ENCODE measurements at places on chromosomes 16 and 17. TPM values are rescaled to one million over a fixed set of nuclear protein-coding genes. Genes with fewer than 3 reads are reported as not detected.

- no peak for DNase-seq
These were observed 184.7 kb downstream of the COPRS start for GRCh38 chr17:31674305-31674704.

DNA sequence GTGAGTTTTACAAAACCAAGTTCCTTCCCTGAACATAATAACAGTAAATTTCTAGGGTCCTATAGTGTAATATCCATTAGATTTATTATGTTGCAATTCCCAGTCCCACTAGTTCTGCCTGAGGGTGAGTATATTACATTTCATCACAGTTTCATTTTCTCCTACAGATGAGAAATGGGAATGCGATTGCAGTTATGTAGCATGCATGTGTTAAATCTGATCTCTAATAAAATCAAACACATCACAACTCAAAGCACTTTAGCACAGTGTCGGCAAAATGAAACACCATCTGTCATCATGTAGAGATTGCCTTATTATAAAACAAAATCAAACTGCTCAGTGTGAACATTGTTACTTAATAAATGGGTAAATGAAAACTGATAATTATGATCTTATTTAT lies 180.5 kb upstream of the TOX3 start:
- no peak for DNase-seq

DNA sequence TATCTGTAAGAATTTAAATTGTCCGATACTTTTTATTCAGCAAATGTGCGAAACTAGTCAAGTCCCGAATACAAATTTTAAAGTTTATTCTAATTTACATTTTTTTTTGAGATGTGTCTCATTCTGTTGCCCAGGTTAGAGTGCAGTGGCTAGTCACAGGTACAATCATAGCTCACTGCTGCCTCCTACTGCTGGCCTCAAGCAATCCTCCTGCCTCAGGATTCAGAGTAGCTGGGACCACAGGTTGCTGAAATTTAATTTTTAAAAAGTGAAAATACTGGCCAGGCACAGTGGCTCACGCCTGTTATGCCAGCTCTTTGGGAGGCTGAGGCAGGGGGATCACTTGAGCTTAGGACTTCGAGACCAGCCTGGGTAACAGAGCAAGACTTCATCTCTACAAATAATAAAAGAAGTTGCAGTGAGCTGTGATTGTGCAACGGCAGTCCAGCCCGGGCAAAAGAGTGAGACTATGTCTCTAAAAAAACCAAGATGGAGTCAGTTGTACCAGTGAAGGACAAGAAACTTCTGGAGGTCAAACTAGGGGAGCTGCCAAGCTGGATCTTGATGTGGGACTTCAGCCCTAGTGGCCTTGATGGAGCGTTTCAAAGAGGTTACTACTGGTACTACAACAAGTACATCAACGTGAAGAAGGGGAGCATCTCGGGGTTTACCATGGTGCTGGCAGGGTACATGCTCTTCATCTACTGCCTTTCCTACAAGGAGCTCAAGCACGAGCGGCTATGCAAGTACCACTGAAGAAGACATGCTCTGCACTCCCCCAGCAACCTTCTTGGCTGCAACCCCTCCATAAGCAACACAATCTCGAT lies 5.6 kb downstream of the POLG2 start:
- DNase-seq = no peak

DNA sequence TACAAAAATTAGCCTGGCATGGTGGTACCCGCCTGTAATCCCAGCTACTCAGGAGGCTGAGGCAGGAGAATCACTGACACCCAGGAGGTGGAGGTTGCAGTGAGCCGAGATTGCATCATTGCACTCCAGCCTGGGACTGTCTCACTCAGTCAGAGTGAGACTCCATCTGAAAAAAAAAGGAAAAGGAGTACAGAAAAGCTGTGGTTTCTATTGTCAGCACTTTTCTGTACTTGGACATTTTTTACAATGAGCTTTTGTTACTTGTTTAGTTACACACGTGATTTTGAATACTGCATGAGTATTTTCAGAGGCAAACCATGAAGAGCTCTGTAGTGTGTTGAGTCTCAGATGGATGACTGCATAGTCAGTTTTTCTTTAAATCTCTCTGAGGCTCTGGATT lies 26.3 kb downstream of the ZC3H18 start:
- no peak for DNase-seq

GRCh38 chr17:78873519-78874340 lies 29.3 kb downstream of the CEP295NL start:
- DNase-seq = no peak

DNA sequence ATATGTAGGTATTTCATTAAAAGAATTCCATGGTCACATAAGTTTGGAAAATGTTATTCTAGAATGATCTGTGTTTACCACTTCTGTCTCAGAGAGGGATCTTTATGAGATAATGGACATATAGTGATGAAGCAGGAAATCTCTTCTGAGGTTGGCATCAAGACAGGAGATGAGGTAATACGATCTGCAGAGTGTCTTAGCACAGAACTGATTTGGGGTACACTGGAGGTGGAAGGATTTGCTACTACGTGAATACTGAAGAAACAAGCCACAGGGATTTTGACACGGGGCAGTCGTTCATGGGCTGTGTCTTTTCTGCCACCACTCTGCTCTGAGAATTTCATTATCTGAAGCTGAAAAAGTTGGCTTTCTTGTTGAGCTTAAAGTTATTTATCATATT lies 5.5 kb downstream of the CBFB start:
- no peak for DNase-seq

DNA sequence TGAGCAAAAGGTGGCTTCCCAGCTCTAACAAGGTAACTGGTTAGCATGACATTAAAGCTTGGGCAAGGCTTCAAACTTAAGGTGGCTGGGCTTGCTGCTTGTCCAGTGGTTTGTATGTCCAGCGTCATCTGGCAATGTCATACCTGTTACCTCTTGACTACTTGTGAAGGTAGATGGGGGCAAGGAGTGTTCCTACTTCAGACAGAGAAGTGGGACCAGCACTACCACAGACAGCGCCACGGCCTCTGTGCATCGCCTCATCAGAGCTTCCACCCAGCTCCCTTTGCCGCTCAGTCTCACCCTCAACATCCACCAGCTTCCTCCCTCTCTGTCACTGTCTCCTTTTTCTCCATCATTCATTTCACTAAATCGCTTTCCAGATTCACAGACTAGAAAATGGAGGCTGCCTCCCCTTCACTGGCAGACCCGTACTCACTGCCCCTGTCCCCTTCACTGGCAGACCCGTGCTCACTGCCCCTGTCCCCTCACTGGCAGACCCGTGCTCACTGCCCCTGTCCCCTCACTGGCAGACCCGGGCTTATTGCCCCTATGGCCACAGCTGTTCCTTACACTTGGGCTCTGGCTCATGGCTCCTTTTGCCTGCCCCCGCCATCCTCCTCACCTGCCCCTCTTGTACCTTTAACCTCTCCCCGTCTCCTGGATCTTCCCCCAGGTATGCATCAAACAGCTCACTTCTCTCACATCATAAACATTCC lies 14.8 kb downstream of the CYB5D2 start:
- DNase-seq = no peak

DNA sequence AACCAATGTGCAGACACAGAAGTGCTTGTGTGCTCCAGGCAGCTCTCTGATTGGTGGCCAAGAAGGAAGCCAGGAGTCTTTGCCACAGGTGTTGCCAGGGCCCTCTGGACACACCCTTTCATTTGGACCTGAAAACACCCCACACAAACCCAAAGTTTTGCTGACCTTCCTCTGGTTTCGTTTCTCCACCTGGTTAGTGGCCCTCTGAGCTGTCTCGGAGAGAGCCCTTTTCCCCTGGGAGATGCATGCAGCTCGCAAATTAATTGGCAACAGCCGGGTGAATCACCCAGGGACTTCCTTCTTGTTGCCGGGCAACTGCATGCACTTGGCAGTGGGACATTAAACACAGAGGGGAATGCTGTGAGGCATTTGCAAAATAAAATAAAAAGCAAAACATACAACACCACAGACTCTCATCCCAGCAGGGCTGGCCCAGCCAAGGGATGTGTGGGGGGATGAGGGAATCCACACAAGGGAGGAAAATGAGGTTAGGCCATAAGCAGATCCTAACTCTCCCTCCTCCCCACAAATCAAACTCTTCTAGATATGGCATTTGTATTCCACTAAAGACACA lies 286.6 kb downstream of the SOX9 start:
- DNase-seq = peak; percentile 93

DNA sequence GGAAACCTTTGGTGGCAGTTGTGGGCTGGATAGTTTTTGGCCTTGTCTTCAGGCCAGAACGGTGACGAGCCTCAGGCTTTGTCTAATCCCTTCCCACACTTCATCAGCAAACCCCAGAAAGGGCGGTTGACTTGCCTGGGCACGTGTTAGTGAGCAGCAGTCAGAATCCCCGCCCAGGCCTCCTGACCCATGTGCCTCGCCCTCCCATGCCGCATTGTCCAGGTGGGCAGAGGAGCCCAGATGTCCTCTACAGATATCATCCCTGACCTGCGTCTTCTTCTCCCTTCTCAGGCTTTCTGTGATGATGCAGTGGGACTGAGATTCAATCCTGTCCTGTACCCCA lies 82.5 kb downstream of the OR1D5 start:
- DNase-seq = no peak

GRCh38 chr17:48055531-48056245 lies 7.5 kb downstream of the NFE2L1 start:
- peak; percentile 78 for DNase-seq

DNA sequence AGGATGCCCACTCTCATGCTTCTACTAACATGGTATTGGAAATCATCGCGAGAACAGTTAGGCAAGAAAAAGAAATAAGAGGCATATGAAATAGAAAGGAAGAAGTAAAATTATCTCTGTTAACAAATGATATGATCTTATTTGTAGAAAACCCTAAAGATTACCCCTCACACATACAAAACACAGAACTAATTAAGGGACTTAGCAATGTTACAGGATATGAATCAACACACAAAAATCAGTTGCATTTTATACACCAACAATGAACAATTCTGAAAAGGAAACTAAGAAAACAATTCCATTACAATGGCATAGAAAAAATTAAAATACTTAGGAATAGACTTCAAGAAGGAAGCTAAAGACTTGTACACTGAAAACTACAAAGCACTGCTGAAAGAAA lies 2.7 kb upstream of the CAPNS2 start:
- DNase-seq = no peak

DNA sequence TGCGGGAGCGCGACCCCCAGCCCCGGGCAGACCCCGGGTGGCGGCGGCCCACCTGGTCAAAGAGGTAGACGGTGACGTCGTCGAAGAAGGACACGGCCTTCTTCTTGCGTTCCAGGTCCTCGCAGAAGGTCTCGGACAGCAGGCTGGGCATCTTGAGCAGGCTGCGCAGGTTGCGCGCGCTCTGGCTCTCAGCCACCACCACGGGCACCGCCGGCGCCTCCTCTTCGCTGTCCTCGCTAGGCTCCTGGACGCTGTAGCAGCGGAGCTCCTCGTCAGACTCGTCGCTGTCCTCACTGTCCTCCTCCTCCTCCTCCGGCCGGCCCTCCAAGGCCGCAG lies 45.2 kb upstream of the PVALEF start:
- DNase-seq = no peak

GRCh38 chr17:64115043-64115698 lies 14.8 kb downstream of the ERN1 start:
- DNase-seq = no peak

DNA sequence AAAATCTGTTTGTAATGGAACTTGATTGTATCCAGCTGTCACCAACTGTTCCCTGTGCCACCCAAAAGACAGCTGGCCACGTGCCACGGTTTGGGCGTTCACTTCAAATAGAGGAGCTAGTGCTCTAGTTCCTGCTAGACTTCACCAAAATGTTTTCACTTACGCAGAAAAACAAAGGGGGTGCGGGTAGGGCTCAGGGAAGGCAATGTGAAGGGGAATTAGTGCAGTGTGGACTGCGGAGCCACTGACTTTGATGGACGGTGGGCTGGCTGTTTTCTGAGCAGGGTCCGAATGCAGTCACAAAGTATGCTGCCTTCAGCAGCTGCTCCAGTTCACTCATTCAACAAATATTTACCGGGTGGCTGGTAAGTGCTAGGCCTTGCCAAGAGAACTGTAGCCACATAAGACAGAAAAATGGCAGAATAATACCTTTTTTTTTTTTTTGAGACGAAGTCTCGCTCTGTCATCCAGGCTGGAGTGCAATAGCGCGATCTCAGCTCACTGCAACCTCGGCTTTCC lies 7.6 kb upstream of the CYTH1 start:
- DNase-seq = no peak

GRCh38 chr16:24753000-24753399 lies 23.5 kb downstream of the TNRC6A start:
- no peak for DNase-seq

DNA sequence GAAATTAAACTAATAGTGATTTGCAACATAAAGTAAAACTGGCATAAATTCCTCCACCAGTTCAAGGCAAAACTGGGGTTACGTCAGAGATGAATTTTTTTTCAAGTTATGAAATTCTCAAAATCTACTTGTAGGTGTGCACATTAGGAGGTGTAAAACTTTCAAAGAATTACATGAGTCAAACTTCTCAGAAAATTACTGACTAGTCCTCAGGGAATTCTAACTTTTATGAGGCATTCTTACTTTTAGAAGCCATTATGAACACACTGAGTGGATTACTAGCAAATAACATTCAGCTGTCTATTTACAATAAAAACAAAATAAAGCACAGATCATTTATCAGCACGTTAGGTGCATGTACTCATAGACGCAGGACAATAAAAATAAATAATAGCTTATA lies 348.7 kb downstream of the CDH11 start:
- DNase-seq = no peak

GRCh38 chr17:31792007-31792585 lies 66.9 kb downstream of the COPRS start:
- no peak for DNase-seq

DNA sequence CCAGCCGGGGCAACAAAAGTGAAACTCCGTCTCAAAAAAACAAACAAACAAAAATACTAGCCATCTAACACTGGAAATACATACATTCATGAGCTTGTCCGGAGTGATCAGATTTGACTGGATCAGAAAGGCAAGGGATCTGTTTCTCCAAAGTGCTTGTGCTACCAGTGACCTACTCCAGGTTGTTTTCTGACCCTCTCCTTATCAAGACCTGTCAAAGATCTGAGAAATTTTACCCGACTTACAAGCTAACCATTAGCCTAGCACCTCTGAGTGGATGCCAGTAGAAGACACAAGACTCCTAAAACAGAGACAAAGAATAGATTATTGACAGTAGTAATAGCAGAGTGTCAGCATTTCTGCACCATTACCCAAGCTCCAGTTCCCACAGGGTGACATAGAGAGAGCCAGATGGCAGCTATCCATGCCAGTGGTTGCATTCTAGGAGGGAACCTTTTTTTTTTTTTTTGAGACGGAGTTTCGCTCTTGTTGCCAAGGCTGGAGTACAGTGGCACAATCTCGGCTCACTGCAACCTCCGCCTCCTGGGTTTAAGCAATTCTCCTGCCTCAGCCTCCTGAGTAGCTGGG lies 9.8 kb downstream of the ASPA start:
- DNase-seq = no peak

The SIRT7 gene
- polyA plus RNA-seq = 34.8 TPM

The PPL gene
- polyA plus RNA-seq = 2.0 TPM

The TEX19 gene
- polyA plus RNA-seq = 0.55 TPM
